ENCODE measurements at places on chromosomes 1 and 21.

DNA sequence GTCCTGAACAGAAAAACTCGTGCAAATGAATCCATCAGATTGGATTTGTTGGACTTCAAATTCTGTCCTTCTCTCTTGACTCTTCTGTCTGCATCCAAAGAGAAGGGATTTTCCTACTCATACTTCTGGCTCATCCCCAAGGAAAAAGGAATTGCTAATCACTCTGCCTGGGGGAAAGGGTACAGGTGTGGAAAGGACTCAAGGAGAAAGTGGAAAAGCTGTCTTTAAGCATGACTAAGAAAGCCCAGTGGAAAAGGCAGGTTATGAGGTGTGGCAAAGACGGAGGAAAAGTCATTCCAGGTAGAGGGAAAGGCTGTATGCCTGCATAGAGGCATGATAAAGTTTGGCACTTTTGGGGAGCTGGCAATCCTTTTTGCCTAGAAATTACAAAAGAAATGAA is 43.4 kb downstream of the PTGS2 start:
- no peak for DNase-seq

DNA sequence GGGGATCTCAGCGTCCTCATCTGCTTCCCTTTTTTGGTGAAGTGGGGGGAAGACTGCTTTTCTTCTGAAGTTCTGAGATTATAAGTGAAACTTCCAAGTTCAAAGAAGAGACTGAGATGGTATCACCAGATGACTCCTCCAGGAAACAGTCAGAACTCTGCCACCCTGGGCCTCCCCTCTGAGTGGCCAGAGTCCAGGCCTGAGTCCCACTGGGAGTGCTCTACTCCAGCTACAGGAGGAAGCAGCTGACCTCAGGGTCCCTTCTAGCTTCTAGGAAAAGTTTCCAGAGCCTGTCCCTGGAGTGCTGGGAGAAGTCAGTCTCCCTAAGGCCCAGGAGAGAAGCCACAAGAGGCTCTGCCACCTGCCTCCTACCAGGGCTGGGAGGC is 104.7 kb downstream of the CASZ1 start:
- DNase-seq = no peak

- DNase-seq = no peak
These were observed 79.8 kb downstream of the OMA1 start for GRCh38 chr1:58466630-58467241.

DNA sequence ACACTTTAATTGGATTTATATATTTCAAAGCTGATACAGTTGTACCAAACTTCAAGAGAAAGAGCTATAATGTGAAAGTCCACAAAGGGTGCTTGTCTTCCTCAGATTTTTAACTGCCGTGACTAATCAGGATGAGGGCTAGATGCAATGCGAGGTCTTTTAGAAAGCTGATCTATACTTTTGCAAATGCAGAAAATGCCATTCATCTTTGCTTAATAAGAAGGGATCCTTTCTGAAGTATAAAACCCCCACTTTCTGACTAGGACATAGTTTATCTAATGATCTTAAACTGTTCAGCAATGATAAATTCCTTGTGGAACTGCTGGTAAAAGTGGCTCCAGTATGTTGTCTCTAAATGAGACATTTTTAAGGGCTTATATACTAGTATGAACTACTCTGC is 102.7 kb upstream of the NGF start:
- DNase-seq = no peak

DNA sequence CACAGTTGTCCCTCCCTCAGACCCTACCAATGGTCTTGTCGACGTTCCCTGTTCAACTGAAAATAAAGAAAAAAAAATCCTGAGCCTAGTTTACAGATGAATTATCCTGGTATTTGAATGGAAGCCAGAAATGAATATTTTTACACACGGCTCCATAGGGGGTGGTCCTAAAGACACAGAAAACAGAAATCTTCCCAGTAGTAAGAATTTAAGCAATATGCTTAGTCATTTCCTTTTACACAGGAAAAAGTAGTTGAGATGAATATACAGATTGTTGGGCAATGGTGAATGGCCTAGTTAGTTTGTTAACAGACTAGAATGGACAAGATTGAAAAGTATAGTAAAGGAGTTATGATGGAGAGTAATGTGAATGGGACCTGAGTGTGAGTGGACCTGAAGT is 67.4 kb downstream of the RGS18 start:
- DNase-seq = peak; percentile 3

DNA sequence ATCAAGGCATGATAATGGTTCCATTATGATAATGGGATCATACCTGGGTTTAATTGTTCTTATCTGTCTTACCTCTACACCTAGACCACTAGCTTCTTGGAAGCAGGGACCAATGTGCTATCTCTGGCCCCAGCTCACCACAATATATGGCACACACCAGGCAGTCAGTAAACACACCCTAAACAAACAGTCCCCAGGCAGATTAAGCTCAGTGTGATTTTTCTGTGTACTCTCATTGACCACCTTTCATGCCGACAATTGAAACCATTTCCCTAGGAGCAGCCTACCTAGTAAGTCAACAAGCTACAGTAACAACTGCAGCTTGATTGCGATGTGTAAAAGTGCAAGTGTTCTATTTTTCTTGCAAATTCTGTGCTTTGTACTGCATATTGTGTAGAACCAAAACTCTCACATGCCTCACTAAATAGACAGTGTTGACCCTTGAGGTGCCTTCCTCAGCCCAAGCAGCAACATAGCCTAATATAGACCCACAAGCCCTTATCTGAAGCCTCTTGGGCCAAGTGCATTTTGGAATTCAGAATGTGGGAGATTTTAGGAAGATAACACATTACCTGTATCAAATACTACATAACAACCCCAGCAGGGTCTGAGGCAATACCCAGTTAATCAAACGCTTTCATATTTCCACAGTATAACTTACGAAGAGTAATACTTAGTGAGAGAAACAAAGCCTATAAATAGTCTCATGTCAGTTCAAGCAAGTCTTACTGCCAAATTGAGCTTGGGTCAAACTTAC is 32.0 kb downstream of the INPP5B start:
- DNase-seq = no peak

DNA sequence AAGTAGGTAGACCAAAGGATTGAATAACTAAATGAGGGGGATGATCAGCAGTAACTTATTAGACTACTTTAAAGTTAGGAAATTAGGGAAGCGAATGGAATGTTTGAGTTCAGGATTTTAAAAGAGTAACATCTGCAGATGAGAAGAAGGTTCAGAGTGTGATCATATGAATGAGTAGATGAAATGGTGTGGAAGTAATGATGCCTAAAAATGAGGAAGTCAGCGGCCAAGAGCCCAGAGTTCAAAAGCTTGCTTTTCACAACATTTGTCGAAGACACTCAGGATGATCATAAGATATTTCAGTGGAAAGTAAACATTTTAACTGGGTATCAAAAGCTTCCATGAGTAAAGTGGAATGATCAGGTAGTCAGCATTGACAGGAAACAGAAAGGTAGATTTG is 299.4 kb downstream of the LRRIQ3 start:
- DNase-seq = no peak

- no peak for DNase-seq
These were observed 19.8 kb downstream of the CAMTA1 start for GRCh38 chr1:6805004-6805416.

GRCh38 chr1:182069028-182069466 is 7.5 kb upstream of the ZNF648 start:
- no peak for DNase-seq

- no peak for DNase-seq
These were observed 3.2 kb downstream of the SLAMF6 start for GRCh38 chr1:160519642-160520435.

DNA sequence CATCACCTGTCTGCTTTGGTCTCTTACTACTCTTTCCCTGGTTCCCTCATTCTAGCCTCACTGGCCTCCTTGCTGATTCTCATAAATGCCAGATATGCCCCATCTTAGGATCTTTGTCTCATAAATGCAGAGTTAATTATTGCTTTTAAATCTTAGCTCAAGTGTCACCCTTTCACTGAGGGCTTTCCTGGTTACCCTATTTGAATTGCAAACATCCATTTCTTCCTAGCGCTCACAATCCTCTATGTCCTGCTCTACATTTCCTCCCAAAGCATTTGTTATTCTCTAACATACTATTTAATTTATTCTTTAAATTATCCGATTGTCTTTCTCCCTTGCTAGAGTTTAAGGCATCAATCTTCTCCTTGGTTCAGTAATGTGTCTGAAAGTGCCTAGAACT is 296.5 kb upstream of the ADGRL4 start:
- no peak for DNase-seq

DNA sequence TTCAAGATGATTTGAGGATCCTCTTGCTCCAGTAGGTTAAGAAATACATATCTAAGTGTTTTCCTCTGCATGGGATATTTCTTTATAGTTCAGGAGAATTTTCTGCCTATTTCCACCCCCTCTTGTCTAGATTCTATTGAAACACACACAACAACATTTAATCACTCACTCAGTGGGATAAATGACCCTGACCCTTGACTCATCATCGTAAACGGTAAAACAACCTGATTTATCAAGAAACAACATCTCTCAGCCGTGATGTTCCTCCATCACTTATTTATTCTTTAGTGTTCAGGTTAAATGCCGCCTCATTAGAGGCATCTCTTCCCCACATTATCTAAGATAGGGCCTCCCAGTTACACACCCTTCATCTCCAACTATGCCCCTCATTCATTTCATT is 208.7 kb upstream of the FMN2 start:
- DNase-seq = no peak

DNA sequence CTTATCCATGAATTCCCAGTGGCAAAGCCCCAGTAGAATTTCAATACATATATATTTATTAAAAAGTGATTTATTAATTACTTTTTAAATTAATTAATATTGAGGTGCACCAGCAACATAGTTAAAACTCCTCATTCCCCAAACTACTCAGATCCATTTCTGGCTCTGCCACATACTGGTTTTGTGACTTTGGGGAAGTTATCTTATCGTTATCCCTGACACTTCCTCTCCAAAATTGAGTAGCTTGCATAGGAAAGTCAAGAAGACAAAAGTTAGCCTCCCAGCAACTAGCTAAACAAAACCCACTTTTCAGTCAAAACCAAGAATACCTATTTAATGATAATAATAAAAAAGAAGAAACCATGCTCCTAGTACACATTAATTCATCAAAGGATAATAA is 35.9 kb downstream of the TCP10L start:
- no peak for DNase-seq

DNA sequence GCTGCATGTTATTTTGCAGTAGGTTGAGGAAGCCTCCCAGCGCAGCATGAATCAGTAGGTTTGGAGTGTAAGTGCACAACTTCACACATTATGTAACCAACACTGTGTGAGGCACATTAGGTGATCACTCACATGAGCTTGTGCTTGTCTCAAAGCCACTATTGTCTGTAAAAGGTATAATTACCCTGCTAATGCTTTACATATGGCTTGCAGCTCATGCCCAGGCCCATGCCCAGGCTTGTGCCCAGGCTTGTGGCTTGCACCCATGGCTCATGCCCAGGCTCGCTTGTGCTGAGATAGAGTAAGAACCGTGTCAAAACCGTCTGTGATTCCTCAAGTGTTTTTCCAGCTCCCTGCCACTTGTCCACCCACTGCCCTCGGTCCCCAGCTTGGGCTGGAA is 596.3 kb downstream of the LTN1 start:
- no peak for DNase-seq

DNA sequence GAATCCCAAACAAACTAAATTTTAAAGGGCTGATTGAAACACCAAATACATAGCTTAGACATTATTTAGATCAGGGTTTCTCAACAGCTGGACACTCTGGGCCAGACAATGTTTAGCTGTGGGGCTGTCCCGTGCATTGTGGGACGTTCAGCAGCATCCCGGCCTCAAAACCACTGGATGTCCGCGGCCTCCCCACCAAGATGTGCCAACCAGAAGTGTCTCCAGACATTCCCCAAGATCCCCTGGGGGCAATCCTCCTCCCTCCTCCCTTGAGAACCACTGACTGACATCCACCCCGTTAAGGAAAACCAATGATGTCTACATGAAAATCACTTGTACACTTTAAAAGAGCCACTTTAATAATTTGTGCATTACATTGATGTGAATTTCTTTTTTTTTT is 38.4 kb downstream of the CLSTN1 start:
- DNase-seq = no peak

DNA sequence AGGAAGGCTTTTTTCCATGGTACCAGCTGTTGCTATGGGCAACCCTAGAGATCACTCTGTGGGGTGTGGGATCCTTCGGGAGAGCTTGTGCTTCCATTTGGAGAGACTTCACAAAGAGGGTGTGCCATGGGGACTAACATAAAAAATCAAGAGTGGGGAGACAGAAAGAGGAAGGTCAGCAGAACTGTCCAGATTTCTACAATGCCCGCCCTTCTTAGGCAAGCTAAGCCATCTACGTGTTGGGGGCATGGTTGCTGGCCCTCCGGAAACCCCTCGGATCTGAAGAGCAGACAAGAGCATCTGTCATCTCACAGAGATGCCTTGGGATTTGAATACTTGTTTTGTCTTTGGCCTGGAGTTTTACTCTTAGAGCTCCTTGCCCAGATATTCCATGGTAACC is 83.9 kb upstream of the ZNF648 start:
- DNase-seq = no peak

DNA sequence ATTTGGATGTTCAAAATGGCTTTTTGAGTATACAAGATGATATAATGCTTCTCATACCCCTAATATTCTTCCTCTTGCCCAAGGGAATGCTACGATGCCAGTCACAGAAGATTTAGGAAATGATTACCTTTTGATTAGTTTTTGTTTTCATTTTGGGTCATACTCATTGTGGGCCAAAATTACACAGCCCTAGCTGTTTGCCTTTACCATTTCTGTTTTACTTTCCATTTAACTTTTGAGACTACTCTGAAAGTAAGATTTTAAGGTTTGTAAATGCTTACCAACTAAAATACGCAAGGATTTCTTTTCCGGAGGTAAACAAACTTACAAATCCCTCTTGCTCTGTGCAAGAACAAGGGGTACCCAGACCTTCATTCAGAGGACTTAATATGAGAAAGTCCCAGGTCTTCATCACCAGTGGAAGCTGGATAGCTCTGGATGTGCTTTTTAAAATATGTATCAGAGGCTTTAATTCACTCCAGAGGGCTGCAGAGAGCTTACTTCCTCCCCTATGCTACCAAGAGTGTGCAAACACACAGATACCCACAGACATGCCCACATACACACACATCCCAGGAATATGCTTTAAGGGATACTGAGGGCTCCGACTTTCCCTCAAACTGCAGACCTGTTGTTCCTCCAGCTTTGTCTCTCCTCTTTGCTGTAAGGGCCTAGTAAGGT is 631.4 kb downstream of the SMYD3 start:
- no peak for DNase-seq

GRCh38 chr1:160214481-160215140 is 9.4 kb downstream of the PEA15 start:
- DNase-seq = no peak

DNA sequence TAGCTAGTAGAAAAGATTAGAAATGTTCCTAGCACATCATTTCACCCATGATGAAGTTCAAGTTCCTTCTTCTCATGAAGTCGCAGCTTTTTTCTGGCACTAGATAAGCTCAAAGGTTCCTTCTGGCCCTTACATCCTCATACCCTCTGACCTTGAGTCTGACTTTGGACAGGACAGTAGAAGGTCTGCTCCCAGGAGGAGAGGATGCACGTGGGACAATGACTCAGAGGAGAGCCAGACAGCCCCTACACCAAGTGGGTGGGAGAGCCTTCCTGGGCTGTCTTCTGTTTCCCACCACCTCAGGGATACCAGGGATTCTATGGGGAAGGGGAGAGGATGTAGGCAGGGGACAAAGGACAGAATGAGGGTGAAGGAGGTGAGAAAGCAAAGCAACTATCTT is 86.0 kb downstream of the HHIPL2 start:
- DNase-seq = no peak
